CD4-positive, alpha-beta T cell treated with Interleukin-6 at 100 ng/mL for 8 hours (primary cell): ENCODE measurements at places on chromosomes 5 and 9.

- no peak for DNase-seq
These were observed 97.4 kb upstream of the CLINT1 start for GRCh38 chr5:157956271-157956885.

DNA sequence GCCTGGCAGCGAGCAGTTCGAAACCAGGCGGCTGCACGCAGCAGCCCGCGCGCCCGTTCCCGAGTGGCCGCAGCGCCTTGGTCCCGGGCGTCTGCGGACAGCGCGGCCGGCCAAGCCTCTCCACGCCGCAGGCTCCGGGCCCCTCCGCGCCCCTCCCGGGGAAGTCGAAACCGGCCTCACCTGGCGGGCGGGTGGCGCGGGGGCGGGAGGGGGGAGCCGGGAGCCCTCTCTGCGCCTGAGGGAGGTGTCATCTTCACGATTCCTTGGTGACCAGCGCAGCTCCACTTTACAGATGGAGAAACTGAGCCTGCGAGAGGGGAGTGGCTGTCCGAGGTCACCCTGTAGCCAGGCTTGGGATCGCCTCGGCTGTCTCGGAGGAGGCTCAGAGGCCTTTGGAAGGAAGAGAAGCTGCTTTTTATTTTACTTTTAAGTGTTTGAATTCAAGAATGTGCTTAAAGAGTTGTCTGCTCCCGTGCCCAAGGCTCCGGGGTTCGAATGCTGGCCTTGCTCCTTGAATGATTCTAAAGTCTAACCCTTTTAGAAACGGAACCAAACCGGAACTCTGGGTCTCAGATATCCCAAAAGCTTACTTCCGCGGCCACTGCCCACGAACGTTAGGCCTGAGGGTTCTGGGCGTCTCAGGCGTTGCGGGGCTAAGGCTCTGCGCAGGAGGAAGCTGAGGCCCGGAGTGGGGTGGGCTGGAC, 662 bp downstream of the SUSD3 start:
- no peak for DNase-seq

GRCh38 chr5:132076202-132076830, 2.7 kb downstream of the CSF2 start:
- DNase-seq, result no peak

GRCh38 chr5:167812871-167813270, 478.6 kb upstream of the WWC1 start:
- DNase-seq, result no peak

DNA sequence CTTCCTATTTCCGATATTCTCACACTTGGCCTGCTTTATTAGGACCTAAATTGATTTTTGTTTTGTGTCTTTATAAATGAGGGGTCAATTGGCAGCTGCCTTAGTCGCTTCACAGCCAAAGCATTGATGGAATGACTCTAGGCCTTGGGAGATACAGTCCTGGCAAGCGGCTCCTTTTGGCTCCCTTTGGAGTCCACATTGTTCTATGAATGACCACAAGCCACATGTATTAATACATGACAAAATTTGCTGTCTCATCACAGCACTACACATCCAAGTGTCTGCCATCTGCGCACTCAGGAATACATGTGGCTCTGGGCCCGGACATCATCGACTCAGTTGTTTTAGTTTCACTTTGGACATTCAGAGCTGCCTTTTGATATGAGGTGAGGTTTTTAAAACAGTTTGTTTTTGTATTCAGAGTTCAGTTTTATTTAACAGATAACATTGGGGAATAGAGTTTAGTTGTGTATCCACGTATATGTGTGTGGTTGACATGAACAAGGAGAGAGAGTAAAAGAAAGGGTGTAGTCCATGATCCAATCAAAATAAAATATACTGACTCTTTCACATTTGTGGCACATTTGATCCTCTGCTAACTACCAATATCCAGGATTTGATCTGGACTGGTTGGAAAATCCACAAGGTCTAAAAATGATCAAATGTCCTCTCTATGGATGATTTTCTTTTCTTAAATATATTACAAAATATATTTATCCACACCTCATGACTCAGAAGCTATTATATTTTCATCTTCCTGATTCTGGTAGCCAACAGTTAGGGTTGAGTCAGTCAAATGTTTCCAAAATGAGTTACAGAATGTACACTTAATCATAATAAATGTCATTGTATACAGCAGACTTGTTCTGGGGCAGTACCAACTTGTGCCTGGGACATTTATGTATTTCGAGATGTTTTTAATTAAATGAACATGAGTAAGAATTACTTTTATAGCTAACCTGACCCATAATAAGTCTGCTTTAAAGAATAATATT, 114.0 kb upstream of the MTAP start:
- no peak for DNase-seq

DNA sequence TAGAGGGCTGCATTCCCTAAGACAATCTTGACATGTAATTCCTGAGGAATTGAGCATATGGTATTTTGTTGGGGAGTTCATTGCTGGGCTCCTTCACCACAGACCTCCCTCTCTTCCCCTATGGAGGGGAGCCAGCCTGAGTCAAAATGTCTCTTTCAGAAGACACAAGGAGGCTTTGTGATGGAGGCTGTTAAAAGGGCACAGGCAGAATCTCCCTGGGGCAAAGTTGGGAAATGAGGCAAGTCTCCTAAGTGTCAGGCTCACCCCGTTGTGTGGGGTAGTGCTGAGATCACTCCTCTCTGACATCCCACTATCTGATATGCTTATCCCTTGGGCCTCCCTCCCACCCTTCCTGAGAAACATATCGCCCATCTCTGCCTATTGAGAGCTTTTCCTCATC, 30.6 kb downstream of the GFRA3 start:
- no peak for DNase-seq

DNA sequence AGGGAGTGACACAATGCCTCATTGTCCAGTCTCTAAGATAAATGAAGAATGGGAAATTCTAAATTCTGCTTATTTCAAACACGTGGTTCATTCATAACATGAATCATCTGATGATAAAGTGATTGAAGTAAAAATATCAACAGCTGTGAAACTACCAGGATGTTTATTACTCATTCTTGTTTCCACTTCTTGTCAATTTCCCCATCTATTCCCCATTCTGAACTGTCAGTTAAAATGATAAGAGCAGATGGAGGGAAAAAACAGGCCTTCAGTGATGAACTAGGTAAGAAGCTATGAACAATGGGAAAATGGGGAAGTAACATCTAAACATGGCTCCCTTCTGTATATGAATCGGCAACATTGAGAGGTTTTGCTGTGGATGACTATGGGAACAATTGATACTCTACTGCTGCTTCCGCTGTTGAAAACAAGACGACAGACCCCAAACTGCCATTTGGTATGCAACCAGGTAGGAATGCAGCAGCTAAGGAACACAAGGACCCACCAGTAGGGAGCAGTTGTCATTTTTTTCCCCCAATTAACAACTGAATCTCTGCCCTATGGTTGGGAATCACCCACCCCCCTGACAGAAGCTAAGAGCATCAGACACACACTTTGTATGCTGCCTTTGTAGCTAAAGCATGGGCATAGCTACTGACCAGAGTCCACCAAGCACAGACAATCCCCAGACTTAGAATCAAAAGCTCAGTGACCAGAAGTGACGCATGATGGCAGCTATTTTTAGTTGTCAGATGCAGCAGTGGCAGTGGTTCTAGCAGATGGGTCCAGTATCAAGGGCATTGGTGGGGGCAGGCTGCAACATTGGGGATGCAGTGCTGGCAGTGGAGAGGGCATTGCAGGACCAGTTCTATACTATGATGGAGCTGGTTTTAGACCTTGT, 52.9 kb upstream of the ZNF366 start:
- no peak for DNase-seq

DNA sequence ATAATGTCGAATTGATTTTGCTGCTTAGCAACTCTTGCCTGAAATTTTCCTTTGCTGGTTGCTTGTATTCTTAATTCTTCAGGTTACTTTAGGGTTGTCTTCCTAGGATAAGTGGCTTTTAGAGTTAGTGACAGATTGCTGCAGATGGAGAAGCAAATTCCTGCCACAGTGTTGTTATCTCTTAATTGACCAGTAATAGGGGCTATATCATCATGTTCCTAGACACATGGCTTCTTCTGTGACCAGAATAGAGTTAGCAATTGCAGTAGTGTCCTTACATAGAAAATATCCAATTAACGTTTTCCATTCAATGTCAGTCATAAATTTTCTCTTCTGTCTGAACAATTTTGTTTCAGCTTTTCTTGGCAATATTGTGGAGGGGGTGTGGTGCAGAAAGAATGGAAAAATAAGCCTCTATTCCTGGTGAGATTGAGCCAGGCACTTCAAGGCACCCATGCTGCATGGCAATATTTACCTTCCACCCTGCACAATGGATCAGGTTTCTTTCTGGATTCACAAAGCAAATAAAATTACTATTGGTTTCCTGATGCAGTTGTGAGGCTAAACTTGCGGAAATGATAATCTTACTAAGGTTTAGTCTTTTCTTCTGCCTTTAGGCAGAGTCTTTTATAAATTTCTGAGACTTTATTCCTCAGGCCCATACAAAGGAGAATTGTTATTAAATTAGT, 1481.5 kb downstream of the EFNA5 start:
- DNase-seq, result no peak

DNA sequence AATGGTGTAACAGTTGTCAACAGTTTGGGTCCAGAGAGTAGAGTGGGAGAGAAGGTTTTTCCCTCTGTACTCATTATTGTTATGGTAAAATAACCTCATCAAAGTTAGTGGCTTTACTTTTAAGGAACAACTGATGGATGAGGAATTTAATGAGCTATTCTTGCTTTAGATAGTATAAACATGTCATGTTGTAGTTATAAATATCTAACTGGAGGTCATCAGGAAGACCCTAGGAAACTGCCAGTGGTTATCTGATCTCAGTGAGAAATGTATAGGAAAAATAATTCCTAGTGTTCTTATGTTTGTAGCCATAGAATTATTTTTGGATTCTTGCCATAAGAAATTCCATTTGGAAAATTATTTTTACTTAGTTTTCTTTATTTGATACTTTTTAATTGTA, 4.1 kb downstream of the ERCC6L2 start:
- no peak for DNase-seq

DNA sequence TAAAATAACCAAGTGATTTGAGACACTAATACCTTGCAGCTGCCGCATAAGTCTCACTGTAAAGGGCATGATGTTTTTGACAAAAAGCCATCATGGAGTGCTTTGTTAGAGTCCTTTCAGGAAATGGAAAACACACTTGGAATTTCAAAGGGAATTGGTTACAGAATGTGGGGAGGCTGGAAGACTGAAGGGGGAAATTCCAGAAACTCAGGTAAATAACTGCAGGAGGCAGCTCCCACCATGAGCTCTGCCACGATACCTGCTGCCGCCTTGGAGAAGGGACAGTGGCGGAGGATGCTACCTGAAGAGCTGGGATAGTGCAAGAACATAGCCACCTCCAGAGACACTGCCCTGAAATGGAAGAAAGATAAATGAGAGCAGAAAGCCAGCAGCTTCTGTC, 66.9 kb downstream of the PRKACG start:
- no peak for DNase-seq

GRCh38 chr9:134205672-134206310, 41.4 kb upstream of the RNU6ATAC start:
- DNase-seq, result no peak

- DNase-seq, result no peak
These were observed 177.1 kb downstream of the CPLANE1 start for GRCh38 chr5:37071901-37072581.

DNA sequence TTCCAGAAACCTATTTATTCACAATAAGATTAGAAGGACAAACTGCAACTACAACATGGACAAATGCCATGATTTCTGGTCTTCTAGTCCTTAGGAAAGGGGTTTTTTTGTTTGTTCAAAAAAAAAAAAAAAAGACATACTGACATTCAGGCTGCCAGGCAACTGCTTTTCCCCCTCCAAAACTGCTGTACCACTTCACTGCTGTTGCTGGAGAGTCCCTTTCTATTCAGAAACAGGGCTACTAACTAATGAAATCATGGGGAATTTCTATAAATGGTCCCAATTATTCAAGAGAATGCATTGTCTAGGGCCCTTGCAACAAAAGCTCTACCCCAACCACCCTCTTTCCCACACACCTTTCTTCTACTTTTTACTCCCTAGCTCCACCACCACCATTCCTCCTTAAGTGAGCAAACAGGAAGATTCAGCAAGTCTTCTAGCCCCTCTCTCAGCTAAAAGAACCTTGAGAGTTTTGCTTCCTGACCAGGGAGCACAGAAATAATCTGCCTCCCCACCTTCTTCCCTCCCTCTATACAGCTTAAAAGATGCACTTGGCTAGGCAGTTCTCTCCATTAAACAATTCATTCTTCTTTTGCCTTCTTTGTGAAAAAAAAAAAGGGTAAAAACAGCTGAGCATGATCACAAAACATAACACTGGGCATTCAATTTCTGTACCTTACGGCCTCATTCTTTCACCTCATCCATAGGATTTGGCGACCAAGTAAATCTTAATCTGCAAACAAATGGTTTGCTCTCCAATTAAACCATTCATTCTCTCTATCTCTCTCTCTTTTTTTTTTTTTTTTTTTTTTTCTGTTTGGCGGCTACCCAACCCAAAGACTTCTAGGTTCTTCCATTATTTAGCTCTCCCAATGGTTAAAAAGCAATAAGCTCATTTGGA, 13.8 kb downstream of the ZNF608 start:
- no peak for DNase-seq

- no peak for DNase-seq
These were observed 165.3 kb downstream of the KDM4C start for GRCh38 chr9:6923086-6923485.

- DNase-seq, result no peak
These were observed 9.2 kb downstream of the INSYN2B start for GRCh38 chr5:169970911-169971765.

DNA sequence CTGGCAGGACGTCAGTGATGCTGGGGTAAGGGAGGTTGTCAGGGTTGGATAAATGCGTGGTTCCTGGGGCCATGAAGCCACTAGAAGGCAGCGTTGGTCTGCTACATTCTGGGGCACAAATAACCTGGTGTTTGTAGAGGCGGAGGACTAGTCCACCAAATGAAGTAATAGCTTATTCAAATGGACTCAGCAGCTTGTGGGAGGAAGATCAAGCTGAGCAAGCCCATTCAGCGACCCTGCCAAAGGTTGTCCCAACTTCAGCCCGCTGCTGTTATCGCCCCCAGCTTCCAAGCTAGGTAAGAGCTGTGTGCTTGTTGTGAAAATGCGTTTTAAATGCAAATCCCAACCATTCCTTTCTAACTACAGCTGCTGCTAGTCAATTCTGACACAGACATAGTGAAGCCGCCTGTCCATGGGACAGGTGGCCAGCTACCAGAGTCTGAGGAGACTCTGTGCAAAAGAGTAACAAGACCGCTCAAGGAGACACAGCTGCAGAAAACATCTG, 7.6 kb upstream of the FAM240B start:
- no peak for DNase-seq

GRCh38 chr9:86099701-86100364, 475 bp upstream of the GOLM1 start:
- no peak for DNase-seq

- no peak for DNase-seq
These were observed 751.2 kb downstream of the BRINP1 start for GRCh38 chr9:118618084-118618483.

GRCh38 chr9:134163371-134164196, 780 bp downstream of the RNU6ATAC start:
- peak; percentile 70 for DNase-seq

- DNase-seq, result no peak
These were observed 269.1 kb downstream of the NR2F1-AS1 start for GRCh38 chr5:93311881-93312280.

GRCh38 chr5:67063791-67064190, 132.8 kb downstream of the CD180 start:
- no peak for DNase-seq
